ENCODE measurements at places on chromosomes 6 and 20.

GRCh38 chr20:4633379-4633778 lies 88.3 kb upstream of the PRND start:
- DNase-seq: no peak

DNA sequence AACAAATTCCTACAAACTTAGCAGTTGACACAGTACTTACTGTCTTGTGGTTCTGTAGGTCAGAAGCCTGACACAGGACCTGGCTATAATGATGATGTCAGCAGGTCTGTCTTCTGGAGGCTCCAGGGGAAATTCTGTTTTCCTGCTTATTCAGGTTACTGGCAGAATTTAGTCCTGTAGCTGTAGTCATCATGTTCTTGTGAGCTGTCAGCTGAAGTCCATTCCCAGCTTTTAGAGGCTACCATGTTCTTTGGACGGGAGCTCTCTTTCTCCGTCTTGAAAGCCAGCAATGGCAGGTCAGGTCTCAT lies 99.2 kb downstream of the HIVEP1 start:
- DNase-seq: no peak

- no peak for DNase-seq
Observed at GRCh38 chr6:31587791-31588777, 2.0 kb downstream of the LST1 start.

DNA sequence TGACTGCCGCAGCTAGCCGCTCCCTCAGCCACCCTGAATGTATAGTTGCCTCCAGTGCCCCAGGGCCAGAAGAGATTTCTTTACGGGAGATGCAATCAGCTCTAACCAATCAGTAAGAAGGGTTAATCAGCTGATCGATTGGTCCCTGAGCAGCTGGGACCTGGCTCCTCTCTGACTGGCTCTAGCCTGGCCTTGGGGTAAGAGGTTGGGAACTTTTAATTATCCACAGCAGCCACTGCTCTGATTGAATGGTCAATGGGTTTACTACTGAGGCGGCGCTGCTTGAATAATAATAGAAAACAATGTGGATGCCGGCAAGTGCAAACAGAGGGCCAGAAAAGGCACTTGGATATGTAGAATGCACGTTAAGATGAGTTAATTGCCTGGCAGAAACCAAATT lies 99.8 kb downstream of the TFAP2A start:
- no peak for DNase-seq

DNA sequence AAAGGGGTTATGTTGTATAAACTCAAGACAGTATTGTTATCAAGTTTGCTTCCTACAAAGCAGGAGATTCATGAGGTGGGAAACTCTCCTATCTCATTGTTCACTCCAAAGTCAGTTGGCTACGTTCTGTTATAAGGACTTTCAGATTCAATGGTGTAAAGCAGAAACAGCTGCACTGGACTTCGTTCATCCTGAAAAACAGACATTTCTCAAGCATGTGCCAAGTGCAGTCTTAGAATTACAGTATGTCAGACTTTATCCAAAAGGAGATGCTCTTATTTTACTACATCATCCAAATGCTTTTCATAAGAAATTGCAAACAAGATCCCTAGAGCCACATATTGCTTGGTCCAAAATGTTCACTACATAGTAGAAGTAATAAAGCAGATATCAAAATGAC lies 14.9 kb downstream of the COL21A1 start:
- DNase-seq: no peak

DNA sequence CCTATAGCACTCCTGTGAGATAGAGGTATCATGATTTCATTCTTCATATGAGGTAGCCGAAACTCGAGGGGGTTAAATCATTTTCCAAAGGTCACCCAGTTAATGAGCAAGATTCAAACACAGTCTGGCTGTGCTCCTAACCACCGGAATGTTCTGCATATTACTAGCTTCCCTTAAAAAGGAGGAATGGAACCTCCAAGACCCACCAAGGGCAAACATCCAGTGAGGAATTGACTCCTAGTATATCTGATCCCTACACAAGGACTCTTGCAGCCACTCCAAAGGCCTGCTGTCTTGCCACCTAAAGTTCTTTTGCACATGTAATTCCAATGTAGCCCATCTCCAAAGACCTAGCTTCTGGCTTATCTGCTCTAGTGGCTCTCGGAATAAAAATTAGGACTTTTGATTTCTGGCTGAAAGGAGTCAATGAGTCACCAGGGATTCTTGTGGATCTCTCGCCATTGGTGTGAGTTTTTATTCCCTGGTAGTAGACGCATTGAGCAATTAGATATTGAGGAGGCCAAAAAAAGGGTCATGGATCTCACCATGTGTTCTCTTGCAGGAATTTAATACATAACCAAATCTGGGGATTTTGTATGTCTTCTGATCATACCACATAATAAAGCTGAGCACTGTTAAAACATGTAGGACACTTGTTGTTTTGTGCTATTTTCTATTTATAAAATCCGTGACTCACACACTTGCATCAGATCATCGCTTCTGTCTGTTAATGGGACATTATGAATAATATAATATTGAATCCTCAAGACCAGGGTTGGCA lies 9.1 kb downstream of the BCAS1 start:
- DNase-seq: no peak
